Lower lobe of right lung (tissue), 2 donors: ENCODE measurements at places on chromosomes 12 and 14. TPM values are rescaled to one million over a fixed set of nuclear protein-coding genes. Genes with fewer than 3 reads are reported as not detected.

Gene CHST11
- total RNA-seq = 46.2 TPM

Gene IL31
- not detected for total RNA-seq

Gene GPD1
- 67.0 TPM for total RNA-seq

Gene KCNC2
- total RNA-seq = not detected

Gene BCL11B
- 2.3 TPM for total RNA-seq

Gene CRIP1
- 237 TPM for total RNA-seq

Gene TESPA1
- 5.0 TPM for total RNA-seq

Gene RIMBP2
- total RNA-seq = 0.27 TPM

Gene P2RX7
- 20.5 TPM for total RNA-seq

Gene BMAL2
- 2.6 TPM for total RNA-seq

DNA sequence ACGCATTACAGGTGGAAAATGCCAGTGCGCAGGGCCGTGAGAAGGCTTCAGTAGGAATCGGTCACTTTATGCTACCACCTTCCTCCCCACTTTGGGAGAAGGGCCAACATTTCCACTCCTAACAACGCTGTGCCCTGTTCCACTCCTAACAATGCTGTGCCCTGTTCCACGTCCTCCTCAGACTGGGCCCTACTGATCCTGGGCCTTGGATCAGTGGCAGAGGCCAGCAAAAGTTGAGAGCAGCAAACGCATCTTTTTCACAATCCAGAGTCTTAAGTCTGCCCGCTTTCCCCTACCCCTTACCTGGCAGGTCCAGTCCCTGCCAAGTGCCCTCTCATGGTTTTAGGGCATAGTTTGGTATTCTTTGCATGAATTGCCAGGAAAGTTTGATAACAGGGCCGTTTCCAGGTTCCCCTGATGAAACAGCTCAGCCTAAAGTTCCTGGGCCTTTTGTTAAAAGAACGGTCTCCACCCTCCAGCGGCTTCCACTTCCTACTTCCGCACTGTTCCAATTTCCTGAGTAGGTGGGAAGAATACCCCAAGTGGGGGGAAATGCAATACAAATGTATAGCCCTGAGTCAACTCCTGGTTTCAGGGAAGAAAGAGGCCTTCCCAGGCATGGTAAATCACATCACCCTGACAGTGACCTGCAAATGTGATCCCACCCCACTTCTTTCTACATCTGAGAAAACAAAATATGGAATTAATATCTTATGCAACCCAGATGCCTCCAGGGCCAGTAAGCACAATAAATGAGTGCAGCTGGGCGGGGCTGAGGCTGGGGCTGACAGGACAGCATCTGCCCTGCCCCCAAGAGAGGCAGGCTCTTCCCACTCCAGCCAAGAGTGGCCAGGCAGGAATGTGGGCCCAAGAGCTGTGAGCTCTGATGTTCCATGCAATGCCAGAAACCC lies 15.0 kb downstream of the KCTD10 start:
- DNase-seq = peak; percentile 89

GRCh38 chr14:58166005-58166983 lies 14.3 kb upstream of the ARMH4 start:
- DNase-seq = peak; percentile 88

- DNase-seq = no peak
These were observed 57.4 kb downstream of the SLC15A5 start for GRCh38 chr12:16220120-16220519.

GRCh38 chr14:75301666-75302325 lies 23.2 kb downstream of the FOS start:
- DNase-seq = peak; percentile 82

DNA sequence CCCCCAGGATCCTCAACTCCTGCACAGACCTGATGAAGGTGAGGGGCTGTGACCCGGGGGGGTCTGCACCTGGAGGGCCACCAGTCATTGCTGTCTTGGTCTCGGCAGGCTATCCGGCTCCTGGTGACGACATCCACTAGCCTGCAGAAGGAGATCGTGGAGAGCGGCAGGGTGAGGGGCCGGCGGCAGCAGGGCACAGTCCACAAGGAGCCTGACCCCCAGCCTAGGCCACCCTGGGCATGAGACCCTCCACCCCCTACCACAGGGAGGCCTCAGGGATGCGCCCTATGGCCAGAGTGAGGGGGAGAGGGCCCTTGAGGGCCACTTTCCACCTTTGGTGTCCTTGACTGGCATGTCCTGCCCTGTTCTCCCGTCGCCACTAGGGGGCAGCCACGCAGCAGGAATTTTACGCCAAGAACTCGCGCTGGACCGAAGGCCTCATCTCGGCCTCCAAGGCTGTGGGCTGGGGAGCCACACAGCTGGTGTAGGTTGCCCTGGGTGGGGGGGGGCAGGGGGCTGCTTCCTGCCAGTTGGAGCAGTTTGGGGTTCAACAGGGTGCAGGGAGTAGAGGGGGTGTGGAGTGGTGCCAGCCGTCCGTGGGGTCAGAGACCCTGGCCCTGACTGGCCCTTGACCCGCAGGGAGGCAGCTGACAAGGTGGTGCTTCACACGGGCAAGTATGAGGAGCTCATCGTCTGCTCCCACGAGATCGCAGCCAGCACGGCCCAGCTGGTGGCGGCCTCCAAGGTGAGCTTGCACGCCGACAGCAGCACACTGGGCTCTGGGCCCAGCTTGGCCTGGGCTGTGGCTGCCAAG lies 25.0 kb downstream of the HIP1R start:
- DNase-seq = peak; percentile 88

GRCh38 chr12:45231515-45232145 lies 15.7 kb downstream of the ANO6 start:
- no peak for DNase-seq

DNA sequence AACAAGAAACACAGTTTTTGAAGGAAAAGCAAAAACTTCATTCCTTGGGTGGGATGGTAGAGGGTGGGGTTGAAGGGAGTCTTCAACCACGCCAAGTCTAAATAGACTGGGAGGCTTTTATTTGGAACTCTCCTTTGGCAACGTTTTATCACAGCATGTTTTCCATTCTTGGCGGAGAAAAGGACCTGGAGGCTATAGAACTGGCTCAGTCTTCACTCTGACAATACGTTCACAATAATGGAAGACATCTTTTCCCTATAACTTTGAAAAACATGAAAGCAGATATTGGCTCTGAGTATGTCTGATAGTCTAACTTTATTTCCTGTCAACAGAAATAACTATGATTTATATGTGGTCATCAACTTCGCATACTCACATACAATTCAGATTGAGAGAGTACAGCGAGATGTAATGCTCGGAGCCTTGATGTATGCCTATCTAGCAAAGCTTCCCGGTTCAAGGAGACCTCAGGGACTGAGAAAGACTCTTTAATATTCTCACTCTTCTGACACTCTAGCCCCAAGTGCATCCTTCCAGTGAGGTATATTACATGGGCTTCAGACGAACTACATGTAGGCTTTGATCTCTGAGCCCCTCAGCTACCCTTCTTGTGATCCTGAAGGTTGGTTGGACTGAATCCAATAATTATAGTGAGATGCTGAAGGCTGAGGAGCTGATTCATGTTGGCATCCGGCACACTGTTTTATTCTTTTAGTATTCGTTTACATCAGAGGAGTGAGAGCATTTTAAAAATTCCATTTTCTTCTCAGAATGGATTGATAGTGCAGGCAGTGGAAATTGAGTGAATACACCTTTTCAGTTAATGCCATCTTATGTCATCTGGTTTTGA lies 14.0 kb downstream of the TMEM30B start:
- no peak for DNase-seq

DNA sequence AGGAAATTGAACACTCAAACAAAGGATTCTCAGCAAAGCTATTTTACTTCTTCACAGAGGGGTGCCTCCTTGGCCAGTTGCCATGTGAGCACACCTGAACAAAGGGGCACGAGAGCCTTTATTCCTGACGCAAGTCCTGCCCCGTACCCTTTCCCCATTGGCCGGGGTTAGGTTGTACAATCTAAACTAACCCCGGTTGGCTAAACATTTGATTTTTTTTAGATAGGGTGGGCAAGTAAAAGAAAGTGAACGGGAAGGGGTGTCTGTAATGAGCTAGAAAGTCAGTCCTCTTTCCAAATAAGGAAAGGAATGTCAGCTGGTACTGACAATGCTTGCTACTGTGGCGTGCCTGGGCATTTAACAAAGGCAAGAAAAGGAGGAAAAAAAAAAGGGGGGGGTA lies 135.5 kb upstream of the CDKN3 start:
- DNase-seq = no peak

GRCh38 chr12:23211384-23212320 lies 586.7 kb downstream of the ETNK1 start:
- no peak for DNase-seq

GRCh38 chr14:91352728-91353692 lies 64.6 kb downstream of the CCDC88C start:
- no peak for DNase-seq

DNA sequence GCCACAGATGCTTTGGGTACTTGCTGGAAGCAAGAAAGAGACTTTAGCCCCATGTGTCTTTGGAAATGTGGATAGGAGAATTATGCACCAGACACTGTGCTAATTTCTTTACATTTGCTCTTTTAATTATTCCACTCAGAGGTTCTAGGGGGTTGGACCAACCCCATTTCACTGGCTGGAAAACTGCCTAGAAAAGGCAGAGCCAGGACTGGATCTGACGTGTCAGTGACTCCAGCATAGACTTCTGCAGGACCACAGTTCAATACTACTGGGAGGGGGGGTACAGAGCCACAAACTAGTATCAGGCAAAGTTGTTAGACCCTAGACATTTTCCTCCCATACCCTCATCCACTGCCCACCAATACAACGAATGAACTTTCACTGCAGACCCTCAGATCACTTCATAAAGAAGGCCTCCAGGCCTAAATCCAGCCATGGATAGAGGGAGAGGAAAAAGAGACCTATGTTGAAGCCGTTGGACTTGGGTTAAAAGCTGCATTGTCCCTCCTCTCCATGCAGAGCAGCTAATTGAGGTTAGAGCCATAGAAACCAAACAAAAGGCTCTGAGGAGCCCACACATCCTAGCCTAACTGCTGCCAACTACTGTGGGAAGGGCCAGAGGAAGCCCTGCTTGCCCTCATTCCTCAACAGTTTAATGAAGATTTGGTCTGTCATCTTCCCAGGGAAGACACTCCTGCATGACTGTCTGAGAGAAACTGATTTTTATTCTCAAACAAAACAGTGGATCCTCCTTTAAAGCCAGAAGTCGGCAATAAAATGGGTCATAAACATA lies 68.7 kb downstream of the STON2 start:
- DNase-seq = no peak

GRCh38 chr14:77026930-77027537 lies 1.5 kb downstream of the IRF2BPL start:
- DNase-seq = peak; percentile 77

- DNase-seq = no peak
These were observed 54.9 kb downstream of the RAB35 start for GRCh38 chr12:120061575-120062214.

- DNase-seq = no peak
These were observed 51.1 kb downstream of the GAS2L3 start for GRCh38 chr12:100624571-100624970.

GRCh38 chr14:72516936-72517700 lies 376.8 kb downstream of the DPF3 start:
- DNase-seq = no peak

- DNase-seq = no peak
These were observed 91.4 kb downstream of the DRAM1 start for GRCh38 chr12:101968770-101969169.
